ENCODE measurements at places on chromosomes 1 and 21. TPM values are rescaled to one million over a fixed set of nuclear protein-coding genes. Genes with fewer than 3 reads are reported as not detected.
A peak's percentile ranks its signal among the peaks of the same experiment; 100 is the strongest.

RHD gene
- 0.94 TPM for polyA plus RNA-seq

GRCh38 chr1:212738330-212738729 is 38.7 kb upstream of the BATF3 start:
- peak; percentile 16 for DNase-seq

DNA sequence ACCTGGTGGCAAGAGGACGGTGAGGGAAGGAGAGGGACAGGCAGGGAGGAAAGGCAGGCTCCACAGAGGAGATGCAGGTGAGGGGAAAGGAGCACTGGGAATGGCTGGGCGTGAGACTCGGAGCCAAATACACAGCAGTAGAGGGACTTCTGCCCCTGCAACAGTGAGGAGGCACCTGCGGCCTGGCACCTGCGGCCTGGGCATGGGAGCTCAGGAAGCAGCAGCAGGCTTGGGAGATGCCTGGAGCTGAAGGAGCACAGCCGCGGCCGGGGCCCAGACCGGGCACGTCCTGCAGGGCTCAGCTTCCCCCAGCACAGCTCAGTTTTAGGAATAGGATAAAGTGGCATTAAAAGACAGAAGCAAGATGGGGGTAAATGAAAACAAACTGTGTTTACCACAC is 20.9 kb upstream of the TSPEAR start:
- DNase-seq = no peak

- no peak for DNase-seq
Measured at GRCh38 chr1:79448426-79448825, 441.9 kb upstream of the ADGRL4 start.
